ENCODE measurements at places on chromosomes 6 and 20. TPM values are rescaled to one million over a fixed set of nuclear protein-coding genes. Genes with fewer than 3 reads are reported as not detected.

GRCh38 chr20:10758446-10758845 is 84.6 kb upstream of the JAG1 start:
- no peak for DNase-seq

- DNase-seq: no peak
Observed at GRCh38 chr6:136593748-136594490, 43.7 kb upstream of the MAP7 start.

- no peak for DNase-seq
Observed at GRCh38 chr20:13442986-13443385, 195.7 kb downstream of the TASP1 start.

- no peak for DNase-seq
Observed at GRCh38 chr6:3489027-3489757, 32.3 kb upstream of the SLC22A23 start.

- DNase-seq: no peak
Observed at GRCh38 chr6:28811873-28812272, 111.9 kb downstream of the TRIM27 start.

DNA sequence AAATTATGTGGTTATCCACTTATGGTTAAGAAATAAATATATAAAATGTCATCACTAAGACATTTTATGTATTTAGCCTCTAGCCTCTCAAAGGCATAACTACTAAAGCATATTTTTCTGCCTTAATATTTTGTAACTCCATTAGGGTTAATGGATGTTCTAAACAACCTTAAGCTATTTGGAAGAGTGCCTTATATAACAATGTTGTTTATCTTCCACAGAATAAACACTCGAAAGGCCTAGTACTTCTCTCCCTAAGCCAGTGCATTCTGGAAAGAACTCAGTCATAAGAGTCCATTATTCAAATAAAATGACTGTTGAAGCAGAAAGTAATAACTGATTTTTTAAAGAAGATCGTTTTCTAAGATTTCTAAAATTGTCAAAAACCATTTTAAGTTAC is 15.0 kb upstream of the PRIM2 start:
- DNase-seq: no peak

DNA sequence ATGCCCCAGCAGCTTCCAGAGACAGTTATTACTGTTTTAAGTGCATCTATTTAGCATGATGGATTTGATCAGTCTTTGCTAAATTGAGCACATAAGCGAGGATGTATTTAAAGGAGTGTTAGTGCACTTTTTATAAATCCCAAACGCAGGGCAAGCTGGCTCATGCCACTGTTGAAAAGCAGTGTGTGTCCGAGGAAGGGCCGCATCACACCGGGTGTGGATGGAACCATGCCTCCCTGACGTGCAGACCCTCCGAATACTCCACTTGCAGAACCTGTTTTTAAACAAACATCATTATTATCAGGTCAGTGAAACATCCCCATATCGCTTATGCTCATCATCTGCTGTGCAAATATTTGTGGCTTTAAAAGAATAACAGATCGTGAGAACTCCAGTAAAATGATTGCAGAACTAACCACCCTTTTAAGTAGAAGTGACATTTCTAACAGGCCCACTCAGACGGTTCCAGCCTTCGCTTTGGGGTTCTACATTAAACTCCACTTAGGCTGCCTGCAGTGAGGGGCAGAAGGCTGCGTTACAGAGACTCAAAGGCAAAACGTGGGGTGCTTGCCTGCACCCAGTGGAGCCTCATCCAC is 190.1 kb downstream of the CDH4 start:
- peak; percentile 75 for DNase-seq

GRCh38 chr6:2792330-2793110 is 27.3 kb downstream of the WRNIP1 start:
- DNase-seq: no peak

DNA sequence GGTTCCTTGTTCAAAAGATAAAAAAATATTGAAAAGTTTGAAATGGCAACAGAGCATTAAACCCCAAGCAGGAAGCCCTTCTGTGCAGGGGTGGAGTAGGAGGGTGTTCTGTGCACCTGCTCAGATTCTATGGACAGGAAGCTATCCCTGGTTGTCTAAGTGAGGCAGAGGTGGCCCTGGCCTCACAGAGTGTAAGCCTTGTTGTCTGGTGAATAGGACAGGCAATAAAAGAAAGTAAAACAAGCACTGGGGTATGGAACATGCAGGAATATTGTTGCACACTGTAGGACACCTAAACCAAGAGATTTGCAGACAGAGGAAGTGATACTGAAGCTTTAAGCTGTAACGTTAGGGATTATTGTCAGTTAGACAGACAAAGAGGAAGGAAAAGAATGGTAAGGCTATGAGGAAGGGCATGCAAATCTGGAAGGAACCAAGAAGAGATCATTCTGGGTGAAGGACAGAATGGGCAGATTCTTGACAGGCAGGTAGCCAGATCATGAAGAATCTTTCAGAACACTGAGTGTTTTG is 66.8 kb downstream of the TBC1D7 start:
- DNase-seq: no peak

GRCh38 chr6:111763381-111763780 is 109.9 kb downstream of the FYN start:
- DNase-seq: no peak

The OPRM1 gene
- not detected for total RNA-seq

The DAAM2 gene
- total RNA-seq: 83.8 TPM

The PNLDC1 gene
- total RNA-seq: not detected

The SIRPG gene
- not detected for total RNA-seq

The FRK gene
- total RNA-seq: 0.80 TPM

Data from mesenteric fat pad (tissue), 1 donor.